ENCODE measurements at places on chromosomes 5 and 9.

GRCh38 chr9:92044936-92045335 lies 70.3 kb downstream of the SPTLC1 start:
- no peak for DNase-seq

GRCh38 chr9:70868041-70868440 lies 253.4 kb downstream of the TRPM3 start:
- no peak for DNase-seq

DNA sequence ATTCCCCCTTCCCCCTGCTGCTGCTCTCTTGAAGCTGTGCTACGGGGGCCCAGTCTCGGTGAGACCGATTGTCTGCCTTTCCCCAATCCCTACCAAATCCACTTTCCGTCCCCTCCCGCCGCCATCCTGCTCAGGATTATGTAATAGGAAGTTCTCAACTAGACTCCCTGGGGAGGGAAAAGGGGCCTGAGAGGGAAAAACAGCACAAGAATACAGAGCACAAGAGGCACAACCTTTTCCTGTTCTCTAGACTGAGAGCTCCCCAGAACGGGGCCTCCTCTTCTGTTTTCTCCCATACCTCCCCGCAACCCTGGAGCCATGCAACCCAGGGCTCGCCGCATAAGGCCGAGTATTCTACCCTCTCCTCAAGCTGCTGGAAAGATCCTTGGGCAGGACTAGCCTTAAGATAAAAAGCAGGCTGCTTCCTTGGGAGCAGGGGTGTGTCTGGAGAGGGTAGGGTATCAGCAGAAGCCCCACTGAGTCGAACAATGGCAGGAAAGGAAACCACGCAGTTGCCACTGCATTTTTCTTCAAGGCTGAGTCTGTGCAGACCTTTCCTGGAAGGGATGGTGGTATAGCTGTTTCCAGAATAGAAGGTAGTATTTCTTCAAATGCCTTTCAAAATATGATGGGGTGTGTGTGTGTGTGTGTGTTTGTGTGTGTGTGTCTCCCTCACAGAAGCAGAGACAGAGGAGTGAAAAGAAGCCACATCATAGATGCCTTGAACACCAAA lies 12.9 kb downstream of the MYORG start:
- no peak for DNase-seq

GRCh38 chr5:172118891-172119290 lies 69.1 kb downstream of the STK10 start:
- DNase-seq = no peak

DNA sequence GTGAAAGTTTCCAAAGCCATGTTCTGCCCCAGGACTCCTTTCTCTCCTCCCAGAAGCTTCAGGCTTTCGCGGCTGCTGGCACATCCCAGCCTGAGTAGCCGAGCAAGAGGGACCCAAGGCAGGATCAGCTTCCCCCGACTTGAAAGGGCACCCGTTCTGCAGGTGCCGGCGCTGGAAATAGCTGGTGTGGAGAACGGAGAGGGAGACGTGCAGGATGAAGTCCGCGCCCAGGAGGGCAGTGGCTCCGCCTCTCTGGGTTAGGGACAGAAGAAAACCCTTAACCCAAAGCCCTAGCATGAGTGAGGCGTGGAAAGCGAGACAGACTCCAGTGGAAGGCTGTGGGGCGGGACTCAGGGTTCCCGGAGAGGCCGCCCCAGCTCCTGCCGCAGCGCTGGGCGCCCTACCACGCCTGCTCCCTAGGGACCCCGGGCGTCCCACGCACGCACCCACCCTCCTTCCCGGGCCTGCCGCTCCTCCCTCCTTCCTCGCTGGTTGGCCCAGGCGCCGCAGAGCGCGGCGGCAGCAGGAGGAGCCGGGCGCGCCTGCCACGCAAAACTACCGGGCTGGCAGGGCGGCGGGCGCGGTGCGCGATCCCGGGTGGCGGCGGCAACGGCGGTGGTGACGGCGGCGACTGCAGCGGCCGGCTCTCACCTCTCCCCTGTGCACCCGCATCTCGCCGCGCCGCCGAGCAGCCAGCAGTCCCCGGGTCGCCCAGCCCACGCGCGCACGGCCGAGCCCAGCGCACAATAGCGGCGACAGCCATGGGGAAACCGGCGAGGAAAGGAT lies at the start of gene SLC1A1:
TSS of gene SLC1A1 (plus strand) at position 550 of the 786 bp plus-strand sequence. CDS start at position 762, 212 bp downstream.
- peak; percentile 69 for DNase-seq

GRCh38 chr9:124137009-124137943 lies 120.5 kb upstream of the NEK6 start:
- DNase-seq = no peak

- DNase-seq = peak; percentile 33
These were observed 61.6 kb downstream of the ERCC6L2 start for GRCh38 chr9:95937131-95937530.

- DNase-seq = no peak
These were observed 79.6 kb downstream of the RAI14 start for GRCh38 chr5:34735491-34736426.

DNA sequence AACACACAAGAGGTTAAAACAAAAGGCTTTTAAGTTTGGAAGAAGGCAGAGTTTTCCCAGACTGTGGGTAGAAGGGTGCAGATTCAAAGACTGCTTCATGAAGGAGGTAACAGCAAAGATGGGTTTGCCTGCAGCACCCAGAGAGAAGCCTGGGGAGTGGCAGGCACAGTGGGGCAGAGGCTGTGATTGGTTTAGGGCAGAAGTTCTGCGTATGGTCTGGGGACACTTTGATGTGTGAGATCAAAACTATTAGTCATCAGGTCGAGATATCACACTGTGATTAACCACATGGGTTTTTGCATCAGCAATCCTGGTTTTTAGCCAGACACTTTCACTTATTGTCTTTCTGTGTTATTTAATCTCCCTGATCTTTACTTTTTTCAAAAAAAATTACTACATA lies 188.8 kb upstream of the GLRA1 start:
- peak; percentile 97 for DNase-seq

- DNase-seq = no peak
These were observed 166.8 kb upstream of the RFX3 start for GRCh38 chr9:3692606-3693005.

- DNase-seq = no peak
These were observed 3.8 kb downstream of the YIPF5 start for GRCh38 chr5:144166696-144167095.

DNA sequence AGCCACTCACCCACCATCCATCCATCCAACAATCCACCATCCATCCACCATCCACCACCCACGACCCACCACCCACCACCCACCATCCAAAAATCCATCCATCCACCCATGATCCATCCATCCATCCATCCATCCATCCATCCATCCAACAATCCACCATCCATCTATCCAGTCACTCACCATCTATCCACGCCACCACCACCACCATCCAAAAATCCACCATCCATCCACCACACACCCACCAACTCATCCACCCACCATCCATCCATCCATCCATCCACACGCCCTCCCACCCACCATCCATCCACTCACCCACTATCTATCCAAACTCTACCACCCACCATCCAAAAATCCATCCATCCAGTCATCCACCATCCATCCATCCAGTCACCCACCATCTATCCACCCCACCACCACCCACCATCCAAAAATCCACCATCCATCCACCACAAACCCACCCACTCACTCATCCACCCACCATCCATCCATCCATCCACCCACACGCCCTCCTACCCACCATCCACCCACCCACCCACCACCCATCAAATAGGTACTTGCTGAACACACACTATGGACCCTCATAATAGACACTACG lies 9.0 kb downstream of the DPH7 start:
- DNase-seq = no peak

DNA sequence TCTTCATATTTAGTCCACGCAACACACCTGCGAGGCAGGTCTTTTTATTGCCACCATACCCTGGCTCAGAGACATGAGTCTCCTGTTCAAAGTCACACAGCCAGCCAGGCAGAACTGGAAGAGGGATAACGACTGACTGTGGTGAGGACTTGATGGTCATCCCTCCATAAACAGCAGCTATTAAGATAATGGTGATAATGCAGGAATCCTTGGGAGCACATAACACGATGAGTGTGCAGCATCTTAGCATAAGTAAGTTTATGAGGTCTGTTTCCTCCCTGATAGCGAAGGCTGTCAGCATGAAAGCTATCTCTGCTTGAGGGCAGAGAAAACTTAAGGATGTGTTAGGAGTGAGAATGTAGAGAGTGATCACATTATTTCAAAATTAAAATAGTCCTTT lies 30.9 kb downstream of the KCTD16 start:
- DNase-seq = no peak

DNA sequence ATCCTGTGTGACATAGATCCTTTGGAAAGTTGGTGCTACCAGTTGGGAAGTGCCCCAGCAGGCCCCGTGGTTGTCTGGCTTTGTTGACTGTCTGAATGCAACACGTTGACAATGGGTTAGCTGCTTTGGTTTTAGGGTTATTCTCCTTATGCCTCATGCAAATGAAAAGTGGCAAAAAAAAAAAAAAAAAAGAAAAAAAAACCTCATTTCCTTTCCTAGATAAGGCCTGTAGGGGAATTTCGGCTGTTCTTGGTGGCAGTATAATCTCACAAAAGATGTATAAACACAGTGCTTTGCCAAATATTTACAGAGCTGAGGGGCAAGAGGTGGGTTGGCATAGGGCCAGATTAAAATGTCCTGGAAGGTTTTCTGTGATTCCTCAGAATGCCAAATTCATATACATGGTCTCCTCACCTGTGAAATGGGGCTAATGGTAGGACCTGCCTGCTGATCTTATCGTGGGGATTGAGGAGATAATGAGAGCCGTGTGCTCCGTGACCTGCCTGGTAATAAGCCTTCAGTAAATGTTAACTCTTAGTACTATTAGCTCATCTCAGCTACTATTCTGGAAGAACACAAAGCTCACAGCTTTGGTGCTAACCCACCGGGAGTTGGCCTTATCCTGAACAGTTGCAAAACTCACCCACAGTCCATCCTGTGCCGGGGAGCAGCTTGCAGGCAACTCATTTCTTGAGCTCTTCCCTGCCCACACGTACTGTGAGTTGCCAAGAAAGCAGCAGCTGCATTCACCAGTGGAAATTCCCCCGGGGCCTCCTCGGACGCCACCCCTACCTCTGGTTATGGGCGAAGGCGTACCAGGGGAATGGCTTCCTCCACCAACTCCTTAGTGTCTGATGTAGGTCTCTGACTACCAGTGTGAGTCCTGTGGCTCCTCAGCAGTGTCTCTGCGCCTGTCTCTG lies 220.3 kb downstream of the NR3C1 start:
- DNase-seq = no peak

- no peak for DNase-seq
These were observed 45.5 kb upstream of the GPBP1 start for GRCh38 chr5:57128325-57128724.

GRCh38 chr9:115730845-115731244 lies 422.7 kb upstream of the PAPPA start:
- no peak for DNase-seq

DNA sequence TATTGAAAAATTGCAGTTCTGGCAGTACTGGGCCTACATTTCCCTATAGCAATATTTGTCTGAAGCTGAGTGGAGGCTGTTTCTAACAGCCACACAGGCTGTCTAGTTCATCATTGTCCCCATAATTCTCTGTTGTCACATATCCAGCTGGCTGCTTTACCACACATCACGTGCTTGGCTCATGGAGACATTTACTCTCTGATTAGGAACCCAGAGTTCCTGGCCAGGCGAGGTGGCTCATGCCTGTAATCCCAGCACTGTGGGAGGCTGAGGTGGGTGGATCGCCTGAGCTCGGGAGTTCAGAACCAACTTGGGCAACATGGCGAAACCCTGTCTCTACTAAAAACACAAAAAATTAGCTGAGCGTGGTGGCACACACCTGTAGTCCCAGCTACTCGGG lies 81.4 kb downstream of the PGM5 start:
- DNase-seq = no peak

DNA sequence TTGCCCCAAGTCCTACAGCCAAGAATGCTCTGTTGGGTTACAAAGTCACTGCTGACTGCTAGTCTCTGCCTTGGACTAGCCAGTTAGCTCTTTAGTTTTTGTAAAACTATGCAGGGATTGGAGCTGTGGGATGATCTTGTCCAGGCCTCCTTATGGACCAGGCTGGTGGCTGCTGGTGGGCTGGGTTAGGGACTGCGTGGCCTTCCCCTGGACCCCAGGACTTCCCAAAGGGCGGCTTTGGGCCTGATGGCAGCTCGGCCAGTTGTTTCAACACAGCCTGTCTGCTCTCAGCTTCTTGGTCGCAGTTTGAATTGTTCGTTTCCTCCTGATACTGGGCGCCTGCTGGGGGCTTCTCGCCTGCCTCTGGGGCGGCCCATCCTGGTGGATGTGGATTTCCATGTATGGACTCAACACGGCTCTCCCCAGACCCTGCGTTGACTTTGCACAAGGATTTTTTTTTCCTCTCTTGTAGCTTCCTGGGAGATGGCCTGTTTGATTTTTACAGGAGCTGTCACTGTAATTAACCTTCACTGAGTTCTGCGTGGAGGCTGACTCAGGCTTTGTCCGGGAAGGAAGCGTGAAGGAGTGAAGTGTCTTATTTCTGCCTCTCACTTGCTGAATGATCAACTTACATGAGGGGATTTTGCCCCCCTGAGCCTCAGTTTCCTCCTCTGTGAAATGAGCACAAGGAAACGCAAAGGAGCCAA lies 91.9 kb upstream of the NEURL1B start:
- DNase-seq = no peak

DNA sequence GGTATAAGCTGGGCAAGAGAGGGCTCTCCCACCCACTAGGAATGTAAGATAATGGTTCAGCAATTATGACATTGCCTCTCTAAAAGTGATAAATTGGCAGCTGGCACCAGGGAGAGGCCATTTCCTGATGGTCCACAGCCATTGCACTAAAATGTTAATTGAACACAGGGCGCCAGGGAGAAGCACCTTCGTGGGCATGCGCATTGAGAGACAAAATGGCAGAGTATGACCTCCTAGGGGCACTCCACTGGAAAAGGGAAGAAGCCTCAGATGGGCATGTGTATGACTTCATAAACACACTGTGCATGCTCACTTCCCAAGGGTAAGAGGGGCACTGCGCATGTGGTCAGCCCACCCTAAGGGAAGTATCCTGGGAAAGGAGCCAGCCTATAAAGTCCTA lies 419.2 kb downstream of the AGTPBP1 start:
- no peak for DNase-seq

DNA sequence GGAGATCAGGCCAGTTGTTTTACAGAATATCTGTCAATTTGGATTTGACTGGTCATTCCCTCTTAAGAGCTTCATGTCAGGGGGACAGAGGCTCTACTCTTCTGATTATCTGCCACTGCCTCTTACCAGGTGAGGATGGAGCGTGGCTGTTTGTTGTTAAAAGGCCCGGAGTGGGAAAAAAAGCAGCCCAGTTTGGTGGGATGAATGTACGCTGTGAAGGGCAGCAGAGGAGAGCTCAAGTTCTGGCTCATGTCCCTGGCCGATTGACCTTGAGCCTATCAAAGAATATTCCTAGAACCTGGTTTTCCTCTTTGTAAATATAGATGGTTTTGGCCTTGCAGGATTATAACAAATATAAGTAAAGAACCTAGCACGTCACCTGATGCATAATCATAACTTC lies 16.3 kb upstream of the SHB start:
- no peak for DNase-seq

- no peak for DNase-seq
These were observed 249.6 kb downstream of the NSG2 start for GRCh38 chr5:174294891-174295620.

Measured in SW480 (cell line).